CD8-positive, alpha-beta memory T cell (primary cell): ENCODE measurements at places on chromosomes 1 and 21.

GRCh38 chr1:83077411-83077810, 921.5 kb downstream of the TTLL7 start:
- DNase-seq: no peak

- DNase-seq: no peak
These were observed 14.9 kb downstream of the TRIM33 start for GRCh38 chr1:114496089-114496488.

DNA sequence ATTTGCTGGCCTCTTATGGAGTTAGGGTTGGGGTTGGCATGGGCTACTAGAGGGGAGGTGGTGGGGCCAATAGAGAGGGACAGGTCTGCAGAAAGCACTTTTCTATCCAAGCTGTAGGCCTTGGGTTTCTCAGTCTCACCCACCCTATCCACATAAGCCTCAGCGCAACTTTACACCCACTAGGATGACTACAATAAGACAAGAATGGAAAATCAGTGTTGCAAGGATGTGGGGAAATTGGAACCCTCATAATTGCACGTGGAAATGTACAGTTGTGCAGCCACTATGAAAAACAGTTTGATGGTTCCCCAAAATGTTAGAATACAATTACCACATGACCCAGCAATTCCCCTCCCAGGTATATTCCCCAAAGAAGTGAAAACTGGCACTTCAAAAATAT, 14.0 kb upstream of the GSTM4 start:
- DNase-seq: no peak

DNA sequence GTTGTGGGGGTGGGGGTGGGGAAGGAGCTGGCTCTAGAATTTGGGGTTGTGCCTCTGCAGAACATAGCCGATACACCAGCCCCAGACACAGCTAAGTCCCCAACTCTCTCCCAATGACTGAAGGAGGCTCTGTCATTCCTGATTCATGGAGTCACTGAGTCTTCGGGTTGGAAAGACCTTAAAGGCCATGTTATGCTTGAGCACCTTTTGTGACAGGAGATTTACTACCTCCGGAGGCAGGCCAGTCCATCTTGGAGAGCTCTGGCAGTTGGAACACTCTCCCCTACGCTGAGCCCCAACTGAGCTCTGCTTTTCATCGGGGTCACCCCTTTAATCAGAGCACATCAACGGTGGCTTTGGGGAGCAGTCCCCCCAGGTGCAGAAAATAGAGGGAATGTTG, 284.4 kb upstream of the GJB5 start:
- no peak for DNase-seq

- DNase-seq: no peak
These were observed 168.7 kb upstream of the NR5A2 start for GRCh38 chr1:199858856-199859255.

GRCh38 chr1:176577646-176578197, 114.7 kb downstream of the PAPPA2 start:
- DNase-seq: no peak

DNA sequence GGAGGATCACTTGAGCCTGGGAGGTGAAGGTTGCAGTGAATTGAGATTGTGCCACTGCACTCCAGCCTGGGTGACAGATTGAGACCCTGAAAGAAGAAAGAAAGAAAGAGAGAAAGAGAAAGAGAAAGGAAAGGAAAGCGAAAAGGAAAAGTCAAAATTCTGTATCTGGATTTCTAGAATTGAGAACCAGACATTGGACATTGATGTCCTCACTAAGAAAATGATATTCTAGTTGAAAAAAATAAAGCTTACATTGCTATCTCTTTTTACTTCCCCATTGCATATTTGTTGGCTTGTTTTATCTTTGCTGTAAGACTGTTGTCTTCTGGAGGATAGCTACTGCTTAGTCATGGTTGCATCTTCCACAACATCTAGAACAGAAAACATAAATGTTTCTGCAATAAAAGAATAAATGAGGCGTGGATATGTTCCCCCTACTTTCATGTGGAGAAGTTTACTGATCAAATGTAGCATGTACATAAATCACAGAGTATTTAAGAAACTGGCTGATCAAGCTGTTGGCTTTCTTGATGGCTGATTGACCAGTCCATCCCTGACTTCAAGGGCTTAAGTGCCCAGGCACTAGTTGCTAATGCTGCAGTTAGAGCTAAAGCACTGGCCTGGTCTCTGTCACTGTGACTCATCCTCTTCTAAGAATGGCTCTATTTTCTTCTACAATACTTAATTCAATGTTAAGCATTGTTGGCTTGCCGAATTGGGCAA, 17.7 kb downstream of the CD53 start:
- DNase-seq: no peak

DNA sequence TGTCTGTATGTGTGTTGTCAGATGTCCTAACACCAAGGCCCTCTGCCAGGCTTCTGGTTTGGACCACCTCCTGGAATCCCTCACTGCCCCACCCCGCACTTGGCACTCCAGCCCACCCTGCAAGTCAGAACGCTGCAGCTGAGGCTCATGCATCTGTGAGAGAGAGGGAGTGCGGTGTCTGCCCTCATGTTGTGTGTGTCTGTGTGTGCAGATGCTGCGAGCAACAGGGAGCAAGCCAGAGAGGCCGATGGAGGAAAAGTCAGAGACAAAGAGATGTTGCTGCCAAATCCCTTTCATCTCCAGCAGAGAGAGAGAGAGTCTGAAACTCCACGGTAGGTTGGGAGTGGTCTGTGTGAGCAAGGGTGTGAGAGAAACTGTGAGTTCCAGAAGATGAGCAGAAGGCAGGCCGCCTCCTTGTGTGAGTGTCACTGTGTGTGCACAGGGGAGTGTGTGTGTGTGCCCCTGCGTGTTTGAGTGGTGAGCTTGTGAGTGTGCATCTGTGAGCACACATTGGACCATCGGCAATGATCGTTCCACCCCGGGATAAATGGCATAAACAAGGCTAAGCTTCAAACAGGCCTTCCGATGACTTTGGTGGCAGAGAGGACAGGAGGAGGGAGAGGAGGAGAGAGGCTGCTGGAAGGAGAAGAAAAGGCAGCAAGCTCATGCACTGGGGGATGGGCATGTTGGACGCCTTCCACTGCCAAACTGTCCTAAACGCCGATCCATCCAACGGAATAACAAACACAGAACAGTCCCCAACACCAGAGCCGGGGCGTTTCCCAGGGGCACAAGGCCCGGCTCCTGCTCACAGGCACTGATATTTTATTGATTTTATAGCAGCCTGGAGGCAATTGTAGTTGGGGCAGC, 99.2 kb upstream of the GRIK3 start:
- DNase-seq: no peak

GRCh38 chr1:150981177-150981804, 801 bp upstream of the ANXA9 start:
- no peak for DNase-seq

DNA sequence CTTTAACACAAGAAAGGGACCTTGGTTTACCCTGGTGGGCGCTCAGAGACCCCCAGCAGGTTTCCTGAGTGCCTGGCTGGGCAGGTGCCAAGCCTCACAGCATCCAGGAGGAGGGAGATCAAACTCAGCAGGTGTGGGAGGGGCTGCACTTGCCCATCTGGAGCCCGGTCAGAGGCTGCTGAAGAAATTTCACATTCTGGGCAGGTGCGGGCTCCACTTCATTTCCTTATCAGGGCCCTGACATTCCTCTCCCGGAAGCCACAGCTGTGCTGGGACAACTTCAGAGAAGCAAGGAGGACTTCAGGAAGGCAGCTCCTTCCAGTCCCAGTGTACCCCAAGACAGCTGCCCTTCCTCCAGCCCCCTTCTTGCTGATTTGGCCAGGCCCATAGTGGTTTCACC, 82.9 kb downstream of the ITPKB start:
- DNase-seq: no peak
